Spinal cord (tissue), 10 donors: ENCODE measurements at places on chromosomes 16 and 17. TPM values are rescaled to one million over a fixed set of nuclear protein-coding genes. Genes with fewer than 3 reads are reported as not detected.

The DNAI2 gene
- total RNA-seq, result 6.4 TPM

The C17orf50 gene
- total RNA-seq, result not detected

The LLGL2 gene
- 2.0 TPM for total RNA-seq

The GAS2L2 gene
- 0.69 TPM for total RNA-seq

The MEIOB gene
- total RNA-seq, result 0.83 TPM

The NOG gene
- total RNA-seq, result 7.5 TPM

The FBXL16 gene
- 7.4 TPM for total RNA-seq

The MYH13 gene
- not detected for total RNA-seq

The CHD9 gene
- total RNA-seq, result 140 TPM

The CCL1 gene
- not detected for total RNA-seq

The RTN4RL1 gene
- total RNA-seq, result 5.6 TPM

The CSH1 gene
- total RNA-seq, result not detected
